ENCODE measurements at places on chromosomes 12 and 14.

DNA sequence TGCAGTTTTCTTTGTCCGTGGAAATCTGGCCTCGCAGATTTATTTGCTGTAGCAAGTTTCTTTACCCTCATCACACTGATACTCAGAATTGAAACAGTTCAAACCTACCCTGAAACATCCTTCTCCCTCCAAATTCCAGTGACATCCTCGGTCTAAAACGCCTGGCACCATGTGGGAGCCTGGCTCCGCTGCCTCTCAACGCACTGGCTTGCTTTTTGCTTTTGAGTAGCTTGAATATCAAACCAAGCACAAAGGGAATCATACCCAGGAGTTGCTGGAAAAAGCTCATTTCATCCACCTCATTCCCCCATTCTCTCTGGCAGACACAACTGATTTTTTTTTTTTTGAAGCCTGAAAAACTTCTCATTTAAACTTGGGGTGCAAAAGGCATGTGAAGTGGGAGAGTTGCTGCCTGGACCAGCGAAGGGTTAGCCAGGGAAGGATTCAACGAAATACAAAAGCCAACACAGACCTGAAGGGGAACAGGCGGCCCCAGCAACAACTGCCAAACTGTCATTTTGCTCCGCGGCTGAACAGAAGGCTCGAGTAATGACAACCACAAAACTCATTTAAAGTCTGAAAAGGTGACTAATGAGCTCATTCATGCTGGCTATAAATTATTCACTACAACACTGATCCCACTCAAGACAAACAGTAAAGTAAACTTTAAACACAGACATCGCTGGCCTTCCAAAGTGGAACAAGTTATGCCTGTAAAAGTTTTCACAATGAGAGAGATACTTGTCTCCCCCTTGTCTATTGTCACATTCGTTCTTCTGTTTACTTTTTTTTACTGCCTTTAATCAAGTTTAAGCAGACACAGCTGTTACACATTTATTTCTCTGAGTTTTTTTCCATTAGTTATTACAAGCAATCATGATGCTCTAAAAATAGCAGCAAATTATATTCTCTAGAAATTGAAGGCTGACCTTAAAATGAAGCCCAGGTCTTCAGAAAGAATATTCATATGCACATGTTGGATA is 12.5 kb upstream of the FOXN3 start:
- DNase-seq = peak; percentile 19

DNA sequence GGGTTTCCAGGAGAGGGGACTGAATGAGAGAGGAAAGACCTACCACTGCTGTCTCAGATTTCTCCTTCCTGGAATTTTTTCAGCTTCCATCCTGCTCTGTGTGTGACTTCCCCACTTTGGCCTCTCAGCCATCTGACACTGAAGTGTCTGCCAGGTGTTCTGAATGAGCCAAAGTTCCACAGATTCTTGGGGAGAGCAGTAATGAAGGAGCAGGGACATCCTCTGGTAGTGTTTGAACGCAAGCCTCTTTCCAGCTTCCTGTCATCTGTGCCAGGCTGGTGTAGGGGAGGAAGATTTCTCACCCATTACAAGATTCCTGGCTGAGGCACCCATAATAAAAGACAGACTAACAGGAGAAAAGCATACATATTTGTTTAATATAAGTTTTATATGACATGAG is 141.7 kb upstream of the NRXN3 start:
- DNase-seq = no peak

DNA sequence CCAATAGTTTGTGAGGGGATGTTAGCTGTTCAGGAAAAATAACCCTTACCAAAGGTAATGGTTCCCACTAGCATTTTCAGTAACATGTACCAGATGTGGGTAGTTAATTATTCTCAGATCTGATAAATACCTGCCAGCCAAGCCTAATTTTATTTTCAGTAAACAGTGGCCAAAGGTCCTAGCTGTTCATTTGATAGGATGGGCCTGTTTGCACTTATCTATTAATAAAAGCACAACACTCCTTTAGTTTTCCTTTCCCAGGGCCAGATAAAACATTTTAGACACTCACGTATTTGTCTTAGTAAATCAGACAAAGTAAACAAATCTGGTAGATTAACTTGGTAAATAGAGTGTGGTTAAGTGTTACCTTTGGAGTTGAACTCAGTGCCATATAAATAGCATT is 345.1 kb downstream of the RAD51B start:
- no peak for DNase-seq

DNA sequence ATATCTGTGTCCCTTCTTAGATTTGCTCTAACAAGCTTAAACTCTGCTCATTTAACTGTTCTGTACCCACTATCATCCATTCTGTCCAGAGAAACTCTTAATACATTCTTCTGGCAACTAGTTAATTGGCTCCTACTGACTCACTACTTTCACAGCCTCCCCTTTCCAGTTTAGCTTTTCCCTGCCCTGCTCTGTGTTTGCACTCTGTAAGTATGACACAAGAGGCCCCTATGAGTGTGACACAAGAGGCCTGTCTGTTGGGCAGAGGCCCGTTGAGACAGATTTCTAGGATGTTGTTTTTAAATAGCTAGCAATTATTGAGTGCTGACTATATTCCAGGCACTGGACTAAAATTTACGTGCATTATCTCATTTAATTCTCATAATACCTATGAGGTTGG is 246.0 kb upstream of the DAAM1 start:
- DNase-seq = no peak

DNA sequence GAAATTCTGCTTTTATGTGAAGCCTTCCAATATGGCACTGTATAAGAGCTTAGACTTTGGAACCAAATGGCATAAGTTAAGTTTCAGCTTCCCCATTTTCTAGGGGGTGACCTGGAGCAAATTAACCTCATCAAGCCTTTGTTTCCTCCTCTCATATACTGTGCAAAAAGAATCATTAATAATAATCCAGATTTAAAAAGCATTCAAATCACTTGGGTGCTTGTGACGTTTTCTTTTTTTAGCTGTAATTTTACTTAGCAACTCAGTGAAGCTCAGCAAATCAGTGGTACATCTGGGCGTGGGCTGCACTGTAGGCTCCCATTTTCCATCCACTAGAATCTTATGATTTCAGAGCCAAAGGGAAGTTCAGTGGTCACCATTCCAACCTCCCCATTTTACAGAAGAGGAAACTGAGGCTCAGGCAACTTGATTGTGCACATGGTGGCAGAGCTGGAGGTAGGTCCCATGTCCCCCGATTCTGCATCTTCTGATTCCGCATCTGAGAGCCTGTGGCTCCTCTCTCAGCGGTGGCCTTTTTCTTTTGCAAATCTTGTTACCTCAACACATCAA is 131.2 kb downstream of the SNAPC1 start:
- DNase-seq = no peak

GRCh38 chr12:2825132-2825531 is 9.7 kb downstream of the NRIP2 start:
- no peak for DNase-seq

- no peak for DNase-seq
Observed at GRCh38 chr12:86226481-86226880, 29.7 kb downstream of the MGAT4C start.
